ENCODE measurements at places on chromosomes 12 and 14.

DNA sequence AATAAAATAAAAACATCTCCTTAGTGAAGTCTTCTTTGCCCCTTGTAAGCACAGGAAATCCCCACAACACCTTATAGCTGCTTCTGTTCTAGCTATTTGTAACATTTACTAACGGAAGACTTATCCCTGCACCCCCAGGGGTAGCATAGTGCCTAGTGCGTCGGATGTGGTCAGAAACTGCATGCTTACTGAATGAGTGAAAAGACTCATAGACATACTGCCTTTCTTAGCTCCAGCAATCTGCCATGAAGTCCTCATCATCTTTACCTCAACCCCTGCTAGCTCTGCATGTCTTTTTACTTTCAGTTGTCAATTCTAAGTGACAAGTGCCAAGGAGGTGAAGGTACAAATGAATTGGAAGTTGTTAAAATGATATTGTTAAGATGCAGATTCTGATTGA lies 12.9 kb downstream of the RIOX1 start:
- DNase-seq, result no peak

DNA sequence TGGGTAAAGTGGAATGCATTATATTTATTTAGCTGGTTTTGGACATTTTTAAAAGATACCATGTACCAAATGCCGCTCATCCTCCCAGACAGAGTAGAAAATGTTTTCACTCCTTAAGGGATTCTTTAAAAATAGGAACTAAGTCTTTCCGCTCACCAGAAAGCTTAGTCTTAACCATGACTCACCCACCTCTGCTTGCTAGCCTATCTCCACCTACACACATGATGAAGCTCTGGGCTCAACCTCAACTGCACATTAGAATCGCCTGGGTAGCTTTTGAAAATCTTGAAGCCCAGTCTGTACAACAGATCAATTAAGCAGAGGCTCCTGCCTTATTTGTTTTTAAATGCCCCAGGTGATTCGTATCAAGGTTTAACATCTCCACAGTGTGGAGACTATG lies 260.5 kb downstream of the NEDD1 start:
- DNase-seq, result no peak

DNA sequence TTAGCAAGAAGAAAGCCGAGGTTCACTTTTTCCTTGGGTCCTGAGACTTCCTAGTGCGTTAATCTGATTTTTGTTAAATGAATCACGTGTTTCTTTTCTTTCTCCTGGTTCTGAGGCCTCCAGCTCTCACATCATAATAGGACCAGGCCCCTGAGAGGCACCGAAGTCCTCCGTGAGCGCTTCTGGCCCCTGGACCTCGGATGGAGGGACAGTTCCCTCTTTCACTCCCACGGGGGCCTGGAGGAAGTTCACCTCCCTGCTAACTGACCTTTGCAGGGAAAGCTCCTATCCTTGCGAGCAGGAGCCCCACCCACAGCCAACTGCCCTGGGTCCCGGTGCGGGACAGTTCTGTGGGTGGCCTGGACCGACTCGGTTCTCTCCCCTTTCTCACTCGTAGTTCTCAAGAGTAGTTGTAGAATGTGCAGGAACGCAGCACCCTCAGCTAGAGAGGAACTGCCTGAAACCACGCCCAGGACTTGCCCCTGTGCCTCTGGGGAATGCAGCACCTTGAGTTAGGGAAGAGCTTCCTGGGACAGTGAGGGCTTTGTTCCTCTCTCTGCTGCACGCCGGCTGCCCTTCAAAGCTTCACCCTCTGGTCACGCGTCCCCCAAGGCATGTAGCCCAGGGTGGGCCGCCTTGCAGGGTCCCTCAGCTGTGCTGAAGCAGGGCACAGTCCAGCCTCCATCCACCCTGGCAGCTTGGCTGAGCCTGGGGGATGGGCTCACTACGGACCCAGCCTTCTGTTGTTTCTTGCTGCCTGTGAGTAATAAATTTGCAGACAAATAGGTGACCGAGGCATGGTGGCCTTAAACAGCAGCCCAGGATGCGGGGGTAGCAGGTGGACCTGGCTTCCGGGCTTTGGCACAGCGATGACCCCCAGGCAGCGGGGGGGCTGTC lies 264.6 kb downstream of the ADGRD1 start:
- no peak for DNase-seq

- no peak for DNase-seq
Measured at GRCh38 chr12:107435520-107435919, 250.1 kb upstream of the PWP1 start.

- DNase-seq, result no peak
Measured at GRCh38 chr12:79885911-79886490, 48.9 kb downstream of the PPP1R12A start.

- DNase-seq, result no peak
Measured at GRCh38 chr14:88999137-88999536, 174.7 kb downstream of the TTC8 start.

GRCh38 chr12:102050660-102051430 lies 10.9 kb downstream of the WASHC3 start:
- no peak for DNase-seq

- DNase-seq, result peak; percentile 64
Measured at GRCh38 chr12:118061873-118062843, 1.2 kb upstream of the WSB2 start.

GRCh38 chr12:56720731-56721151 lies 4.4 kb downstream of the NACA start:
- peak; percentile 34 for DNase-seq

DNA sequence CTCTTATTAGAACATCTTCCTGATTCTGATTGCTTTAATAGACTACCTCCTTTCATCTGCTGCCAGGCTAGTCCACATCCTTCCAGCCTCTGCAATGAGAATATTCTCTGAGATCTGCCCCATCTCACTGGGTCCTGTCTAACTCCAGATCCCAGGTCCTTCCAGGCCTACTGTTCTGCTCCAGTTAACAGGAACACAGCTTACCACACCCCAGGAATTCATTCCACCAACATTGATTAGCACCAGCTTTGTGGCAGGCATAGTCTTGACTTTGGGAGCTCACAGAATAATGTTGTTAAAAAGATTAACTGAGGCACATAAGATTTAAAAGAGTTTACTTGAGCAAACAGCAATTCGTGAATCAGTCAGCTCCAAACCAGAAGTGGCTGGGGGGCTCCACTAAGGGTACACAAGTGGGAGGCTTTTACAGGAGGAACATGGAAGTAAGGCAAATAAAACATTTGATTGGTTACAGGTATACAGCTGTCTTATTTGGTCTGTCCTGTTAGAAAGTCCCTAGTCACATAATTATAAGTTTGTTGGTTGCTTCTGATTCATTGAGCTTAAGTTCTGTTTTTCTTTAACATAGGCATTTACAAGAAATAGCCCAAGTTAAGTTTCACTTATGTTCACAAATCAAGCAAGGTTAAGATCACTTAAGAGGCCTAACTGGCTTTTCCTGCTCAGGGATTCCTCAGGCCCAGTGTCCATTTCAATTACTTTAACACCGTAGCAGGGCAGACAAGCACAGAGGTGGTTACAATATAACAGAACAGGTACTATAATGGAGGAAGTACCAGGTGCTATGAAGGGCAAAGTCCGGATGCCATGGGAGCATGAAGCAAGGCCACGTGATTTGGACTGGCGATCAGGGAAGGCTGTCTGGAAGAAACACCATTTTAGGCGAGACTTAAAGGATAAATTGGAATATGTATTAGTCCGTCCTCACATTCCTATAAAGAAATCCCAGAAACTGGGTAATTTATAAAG lies 12.2 kb upstream of the MYH7 start:
- peak; percentile 39 for DNase-seq

DNA sequence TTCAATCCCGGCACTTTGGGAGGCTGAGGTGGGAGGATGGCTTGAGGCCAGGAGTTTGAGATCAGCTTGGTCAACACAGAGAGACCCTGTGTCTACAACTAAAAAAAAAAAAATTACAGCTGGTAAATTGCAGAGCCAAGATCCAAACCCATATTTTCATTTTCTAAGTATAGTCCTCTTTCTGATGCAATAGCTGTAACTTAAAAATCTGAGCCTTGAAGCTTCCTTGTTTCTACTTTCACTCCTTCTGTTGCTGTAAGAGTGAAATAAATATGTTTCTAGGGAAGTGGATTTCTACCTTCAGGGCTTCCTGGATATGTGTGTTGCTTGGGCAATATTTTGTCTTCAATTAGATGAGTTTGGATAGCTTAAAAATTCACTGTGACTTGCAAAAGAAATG lies 42.0 kb upstream of the PRICKLE1 start:
- no peak for DNase-seq

DNA sequence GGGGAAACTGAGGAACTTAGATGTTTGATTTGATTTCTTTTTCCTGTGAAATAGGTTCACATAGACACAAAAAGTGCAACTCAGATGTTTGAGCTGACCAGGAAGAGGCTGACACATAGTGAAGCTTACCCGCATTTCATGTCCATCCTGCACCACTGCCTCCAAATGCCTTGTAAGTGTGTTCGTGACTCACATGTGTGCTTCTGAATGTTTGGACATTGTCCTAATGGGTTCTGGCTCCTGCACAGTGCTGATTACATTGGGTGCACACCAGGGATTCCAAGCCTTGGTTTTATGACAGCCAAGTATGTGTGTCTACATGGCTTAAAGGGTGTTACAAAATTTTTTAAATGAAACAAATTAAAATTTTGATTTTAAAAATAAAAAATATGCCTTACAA lies 137.4 kb downstream of the DAAM1 start:
- DNase-seq, result no peak

GRCh38 chr12:119949145-119949544 lies 39.9 kb upstream of the BICDL1 start:
- no peak for DNase-seq

DNA sequence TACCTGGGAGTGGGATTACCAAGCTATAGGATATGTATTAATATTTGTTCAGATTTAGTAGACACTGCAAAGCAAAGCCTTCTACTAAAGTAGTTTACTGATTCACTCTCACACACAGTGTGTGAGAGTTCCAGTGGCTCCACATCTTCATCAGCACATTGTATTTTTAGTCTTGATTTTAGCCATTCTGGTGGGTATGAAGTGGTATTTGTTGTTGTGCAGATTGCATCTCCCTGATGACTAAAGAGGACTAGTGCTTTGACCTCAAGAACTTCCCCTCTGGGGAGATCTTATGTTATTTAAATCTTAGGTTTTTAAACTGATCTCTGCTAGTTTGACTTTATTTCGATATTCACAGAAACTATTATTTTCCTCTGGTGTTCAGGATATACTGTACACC lies 479.7 kb upstream of the RGS6 start:
- DNase-seq, result no peak

- DNase-seq, result no peak
Measured at GRCh38 chr12:40325349-40325960, 100.7 kb downstream of the LRRK2 start.

DNA sequence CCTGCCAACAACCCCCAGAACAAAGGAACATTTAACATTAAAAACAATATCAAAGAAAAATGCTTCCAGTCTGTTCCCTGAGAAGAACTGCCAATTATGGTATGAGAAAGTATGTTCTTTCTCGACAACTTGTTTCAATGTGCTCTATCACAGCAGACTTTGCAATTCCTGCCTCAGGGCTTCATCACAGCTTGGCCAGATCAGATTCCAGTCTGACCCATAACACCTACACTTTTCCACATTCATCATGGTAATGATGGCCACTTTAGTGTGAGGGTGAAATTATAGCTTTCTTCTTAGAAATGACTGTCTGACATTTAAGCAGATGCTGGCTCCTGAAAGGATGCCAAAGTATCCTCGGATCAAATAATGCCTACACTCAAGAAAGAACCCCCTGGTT lies 17.0 kb downstream of the NEK9 start:
- DNase-seq, result no peak

GRCh38 chr14:74638066-74638465 lies 26.0 kb upstream of the LTBP2 start:
- DNase-seq, result no peak

- no peak for DNase-seq
Measured at GRCh38 chr12:108425238-108425795, 86.2 kb upstream of the CMKLR1 start.

DNA sequence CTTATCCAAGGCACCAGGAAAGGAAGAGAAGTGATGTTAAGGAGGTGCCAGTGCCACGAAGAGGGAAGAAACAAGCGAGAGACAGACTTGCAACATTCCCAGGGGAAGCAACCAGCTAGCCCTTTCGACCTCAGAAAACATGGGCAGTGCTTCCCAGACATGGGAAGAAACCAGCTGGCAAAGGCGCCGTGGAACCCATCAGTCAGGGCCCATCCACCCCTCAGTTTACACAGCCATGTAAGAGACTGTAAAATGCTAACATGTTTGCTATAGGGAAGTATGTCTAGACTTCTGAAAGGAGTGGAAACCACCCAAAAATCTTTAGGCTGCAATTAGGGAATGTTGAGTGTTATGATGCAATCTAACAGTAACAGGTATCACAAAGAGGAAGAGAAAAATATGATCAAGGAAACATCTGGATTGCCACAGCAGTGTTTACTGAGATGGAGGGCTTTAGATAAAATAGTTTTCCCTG lies 26.3 kb downstream of the ANAPC5 start:
- no peak for DNase-seq

GRCh38 chr12:1488908-1489381 lies 105.4 kb downstream of the FBXL14 start:
- DNase-seq, result no peak

GRCh38 chr12:42968426-42968825 lies 378.9 kb upstream of the PRICKLE1 start:
- DNase-seq, result no peak

DNA sequence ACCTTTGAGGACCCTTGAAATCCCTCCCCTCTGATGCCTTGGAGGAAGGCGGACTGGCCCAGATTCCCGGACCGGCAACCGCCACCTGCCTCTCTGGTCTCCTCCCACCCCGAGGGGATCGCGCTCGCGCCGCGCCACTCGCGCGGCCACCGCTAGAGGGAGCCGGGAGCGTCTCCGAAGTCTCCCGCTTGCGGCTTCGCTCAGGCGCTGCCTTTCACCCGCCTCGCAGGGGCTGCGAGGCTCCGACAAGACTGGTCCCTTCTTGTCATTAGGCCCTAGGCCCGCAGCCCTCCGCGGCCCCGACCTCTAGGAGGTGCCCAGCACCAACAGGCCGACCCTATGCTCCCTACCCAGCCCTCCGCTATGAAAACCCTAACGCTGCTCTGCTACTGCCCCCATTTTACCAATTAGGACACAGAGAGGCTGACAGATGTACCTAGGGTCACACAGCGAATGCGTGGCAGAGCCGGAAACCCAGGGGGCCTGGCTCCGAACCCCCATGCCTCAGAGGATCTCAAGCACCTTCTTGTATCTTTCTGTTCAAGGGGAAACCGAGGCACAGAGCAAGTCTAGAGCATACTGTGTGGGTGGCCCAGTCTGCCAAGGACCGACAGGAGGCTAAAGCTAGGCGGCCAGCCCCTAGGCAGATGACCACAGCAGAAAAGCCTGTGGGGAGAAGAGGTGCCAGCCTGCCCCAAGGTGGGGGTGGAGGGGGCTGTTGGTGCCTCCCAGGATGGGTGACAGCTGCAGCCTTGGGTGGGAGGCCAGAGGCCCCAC lies 21.4 kb upstream of the VSX2 start:
- peak; percentile 55 for DNase-seq

DNA sequence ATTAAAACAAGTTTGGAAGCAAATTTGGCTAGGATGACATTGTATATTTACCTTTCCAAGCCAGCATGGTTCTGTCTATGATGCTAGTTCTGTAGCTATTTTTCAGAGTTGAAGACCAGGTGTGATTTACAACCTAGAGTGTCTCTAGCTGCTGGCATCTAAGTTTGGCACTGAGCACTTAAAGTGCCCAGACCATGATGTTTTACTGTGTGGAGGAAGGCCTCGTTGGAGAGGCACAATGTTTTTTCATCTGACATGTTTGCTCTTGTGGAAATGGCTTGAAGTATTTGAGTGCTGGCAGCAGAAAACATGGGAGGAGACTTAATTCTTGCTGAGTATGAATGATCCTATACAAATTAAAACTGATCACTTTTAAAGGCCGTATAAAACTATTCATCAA lies 13.0 kb upstream of the C12orf71 start:
- DNase-seq, result no peak
